ENCODE measurements at places on chromosomes 12 and 14.

GRCh38 chr12:104775731-104776231, 182.3 kb downstream of the SLC41A2 start:
- H3K36me3 ChIP-seq: no peaks in the 10 kb centered on the region
- no peak overlapping the region for H3K4me3 ChIP-seq
- DNase-seq: no peak
- H3K27ac ChIP-seq: no peak overlapping the region
- H3K4me1 ChIP-seq: no peaks in the 10 kb centered on the region

DNA sequence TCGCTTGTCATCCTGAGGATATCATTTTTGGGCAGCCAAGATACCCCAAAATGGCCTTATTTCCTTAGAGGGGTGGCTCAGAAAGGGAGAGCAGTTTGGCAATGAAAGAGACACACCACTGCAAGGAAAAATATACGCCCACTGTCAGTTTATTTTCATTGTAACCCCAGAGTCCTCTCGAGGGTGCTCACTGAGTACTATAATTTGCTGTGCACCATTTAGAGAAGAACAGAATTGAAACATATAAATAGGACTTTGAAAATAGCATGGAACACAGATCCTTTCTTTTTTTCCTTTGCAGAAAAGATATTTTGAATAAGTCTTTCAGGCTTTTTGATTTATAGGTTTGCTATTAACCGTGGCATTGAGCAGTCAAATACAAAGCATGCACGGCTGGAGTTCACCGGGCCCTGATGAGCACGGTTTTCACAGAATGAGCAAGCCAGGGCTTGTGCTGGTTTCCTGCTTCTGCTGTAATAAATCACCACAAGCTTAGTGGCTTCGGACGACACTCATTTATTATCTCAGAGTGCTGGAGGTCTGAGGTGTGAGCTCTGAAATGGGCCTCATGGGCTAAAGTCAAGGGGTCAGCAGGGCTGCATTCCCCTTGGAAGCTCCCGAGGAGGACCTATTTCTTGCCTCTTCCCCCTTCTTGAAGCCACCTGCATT, 152.3 kb downstream of the ZNF664 start:
- H3K4me1 ChIP-seq: no peaks in the 10 kb centered on the region
- H3K4me3 ChIP-seq: no peak overlapping the region
- no peaks in the 10 kb centered on the region for H3K27me3 ChIP-seq
- H3K27ac ChIP-seq: no peak overlapping the region
- DNase-seq: no peak

- no peaks in the 10 kb centered on the region for H3K4me1 ChIP-seq
- DNase-seq: no peak
Measured at GRCh38 chr14:22500954-22501726, 87.9 kb downstream of the DAD1 start.

DNA sequence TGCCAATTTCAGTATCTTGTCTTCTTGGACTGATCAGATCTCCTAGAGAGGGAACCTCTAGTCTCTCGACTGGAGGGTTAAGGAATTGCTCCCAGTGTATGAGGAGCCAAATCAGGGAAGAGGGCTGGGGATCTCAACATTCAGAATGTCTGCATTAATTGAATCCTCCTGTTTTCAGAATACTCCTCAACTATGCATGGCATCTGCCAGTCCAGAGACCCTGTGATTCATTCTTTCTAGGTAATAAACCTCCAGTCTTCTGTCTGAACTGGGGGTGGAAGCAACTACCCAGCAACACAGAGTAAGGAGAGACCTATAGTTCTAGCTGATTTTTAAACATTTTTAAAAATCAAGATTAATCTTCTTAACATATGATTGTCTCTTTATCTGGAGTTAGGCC, 92.7 kb downstream of the AKAP6 start:
- no peak overlapping the region for H3K4me3 ChIP-seq
- H3K36me3 ChIP-seq: no peaks in the 10 kb centered on the region
- no peaks in the 10 kb centered on the region for H3K27me3 ChIP-seq

- H3K36me3 ChIP-seq: no peaks in the 10 kb centered on the region
- H3K4me1 ChIP-seq: no peaks in the 10 kb centered on the region
- H3K27me3 ChIP-seq: no peaks in the 10 kb centered on the region
- no peak for DNase-seq
Measured at GRCh38 chr12:119459481-119459880, 125.0 kb downstream of the CCDC60 start.

Data from gastrocnemius medialis (tissue), 4 donors.